ENCODE measurements at places on chromosomes 5 and 9.

DNA sequence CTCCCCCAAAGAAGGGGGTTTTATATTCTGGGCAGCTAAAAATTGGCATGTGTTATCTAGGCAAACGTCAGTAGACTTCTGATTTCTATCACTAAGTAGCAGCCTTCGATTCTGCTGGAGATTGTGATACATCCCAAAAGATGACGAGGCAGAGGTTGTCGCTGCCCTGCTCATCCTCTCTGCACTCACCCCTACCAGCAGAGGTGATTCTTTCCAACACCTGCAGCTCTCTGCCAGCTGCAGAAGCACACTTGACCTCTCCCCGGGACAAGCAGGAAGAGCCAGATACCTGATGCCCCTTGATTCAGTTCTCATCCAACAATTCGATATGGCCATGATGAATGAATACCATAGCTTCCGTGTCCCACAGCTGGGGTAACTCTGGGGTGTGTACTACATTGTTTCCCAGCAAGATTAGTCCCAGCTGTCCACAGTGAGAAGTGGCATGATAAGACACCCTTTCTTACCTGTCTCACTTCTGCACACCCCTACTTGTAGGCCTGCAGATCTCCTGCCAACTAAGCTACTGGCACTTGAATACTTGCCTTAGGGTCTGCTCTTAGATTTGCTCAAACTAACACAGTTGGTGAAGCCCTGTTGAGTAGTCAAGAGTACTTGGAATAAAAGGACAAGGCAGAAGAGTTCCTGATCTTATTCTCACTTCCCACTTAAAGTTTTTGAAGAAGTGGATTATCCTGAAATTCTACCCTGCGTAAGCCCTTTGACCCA lies 37.6 kb upstream of the SMAD5 start:
- H3K4me3 ChIP-seq = no peak overlapping the region
- no peaks in the 10 kb centered on the region for H3K36me3 ChIP-seq
- no peak for DNase-seq
- H3K4me1 ChIP-seq = no peaks in the 10 kb centered on the region
- no peak overlapping the region for H3K27ac ChIP-seq
- peaks cover 48% of the 10 kb centered on the region for H3K27me3 ChIP-seq

DNA sequence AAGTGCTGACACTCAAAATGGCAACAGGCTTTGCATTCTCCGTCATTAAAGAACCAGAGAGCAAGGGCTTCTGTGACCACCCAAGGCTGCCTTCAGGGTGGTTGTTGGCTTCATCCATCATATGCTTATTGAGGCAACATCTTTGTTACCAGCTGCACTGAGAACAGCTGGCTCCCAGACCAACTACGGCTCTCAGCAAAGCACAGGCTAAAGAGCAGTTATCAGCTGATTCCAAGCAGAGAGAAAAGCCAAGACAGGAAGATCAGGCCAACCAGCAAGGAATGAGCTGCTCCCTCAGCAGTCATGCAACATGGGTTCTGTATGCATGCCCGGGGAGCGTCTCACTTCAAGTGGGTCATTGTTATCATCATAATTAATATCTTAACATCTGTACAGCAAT lies 358.9 kb downstream of the ACTL7B start:
- H3K36me3 ChIP-seq = no peaks in the 10 kb centered on the region
- H3K4me1 ChIP-seq = no peaks in the 10 kb centered on the region
- no peak overlapping the region for H3K27ac ChIP-seq
- H3K4me3 ChIP-seq = no peak overlapping the region

- peak overlapping the region; percentile 63 for H3K27ac ChIP-seq
- H3K4me1 ChIP-seq = peaks cover 93% of the 10 kb centered on the region
- no peak for DNase-seq
- no peaks in the 10 kb centered on the region for H3K27me3 ChIP-seq
Measured at GRCh38 chr5:142826741-142827492, 56.7 kb downstream of the ARHGAP26 start.

DNA sequence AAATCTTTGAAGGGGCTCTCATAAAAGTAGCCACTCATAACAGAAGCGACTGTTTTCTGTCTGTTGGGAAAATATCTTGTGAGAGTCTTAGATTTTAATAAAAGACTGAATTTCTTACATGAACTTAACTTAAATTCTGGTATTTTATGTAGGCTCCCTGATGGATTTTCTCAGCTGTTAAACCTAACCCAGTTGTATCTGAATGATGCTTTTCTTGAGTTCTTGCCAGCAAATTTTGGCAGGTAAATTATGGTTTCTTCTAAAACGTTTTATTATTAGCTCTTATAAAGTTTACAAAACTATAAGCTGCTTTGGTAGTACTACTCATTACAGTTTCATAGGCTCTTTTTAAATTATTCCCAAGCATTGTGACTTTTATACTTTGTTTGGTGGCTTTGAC lies 87.0 kb downstream of the ERBIN start:
- H3K36me3 ChIP-seq = peaks cover 23% of the 10 kb centered on the region
- no peak overlapping the region for H3K4me3 ChIP-seq
- no peak overlapping the region for H3K27ac ChIP-seq
- H3K27me3 ChIP-seq = no peaks in the 10 kb centered on the region

DNA sequence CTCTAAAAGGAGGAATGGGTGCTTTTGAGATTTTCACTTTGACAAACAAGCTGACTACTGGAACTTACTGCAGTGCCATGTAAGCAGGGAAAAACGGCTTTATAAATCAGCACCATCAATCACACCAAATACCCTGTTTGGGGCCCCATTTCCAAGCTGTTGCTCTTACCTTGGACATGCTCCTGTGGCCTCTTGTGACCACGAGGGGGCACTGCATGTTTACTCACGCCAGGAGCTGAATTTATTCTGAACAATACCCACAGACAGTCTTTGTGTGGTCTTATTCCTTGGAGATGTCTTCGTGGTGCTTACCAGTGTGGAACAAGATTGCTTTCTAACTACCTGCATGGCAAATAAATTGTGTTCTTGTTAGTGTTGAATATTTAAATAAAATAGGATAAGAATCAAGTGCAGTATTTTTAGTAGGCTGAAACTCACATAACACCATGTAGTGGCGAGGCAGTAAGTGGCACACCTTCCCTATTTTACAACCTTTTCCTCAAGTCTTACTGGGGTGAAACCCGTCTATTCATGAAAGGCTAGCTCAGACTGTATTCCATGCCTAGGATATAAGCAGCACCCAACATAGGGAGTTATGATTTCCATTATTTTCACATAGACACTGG lies 155.5 kb upstream of the NMUR2 start:
- H3K4me1 ChIP-seq = no peaks in the 10 kb centered on the region
- H3K27me3 ChIP-seq = no peaks in the 10 kb centered on the region
- H3K36me3 ChIP-seq = no peaks in the 10 kb centered on the region
- H3K4me3 ChIP-seq = no peak overlapping the region
- peak; percentile 17 for DNase-seq

DNA sequence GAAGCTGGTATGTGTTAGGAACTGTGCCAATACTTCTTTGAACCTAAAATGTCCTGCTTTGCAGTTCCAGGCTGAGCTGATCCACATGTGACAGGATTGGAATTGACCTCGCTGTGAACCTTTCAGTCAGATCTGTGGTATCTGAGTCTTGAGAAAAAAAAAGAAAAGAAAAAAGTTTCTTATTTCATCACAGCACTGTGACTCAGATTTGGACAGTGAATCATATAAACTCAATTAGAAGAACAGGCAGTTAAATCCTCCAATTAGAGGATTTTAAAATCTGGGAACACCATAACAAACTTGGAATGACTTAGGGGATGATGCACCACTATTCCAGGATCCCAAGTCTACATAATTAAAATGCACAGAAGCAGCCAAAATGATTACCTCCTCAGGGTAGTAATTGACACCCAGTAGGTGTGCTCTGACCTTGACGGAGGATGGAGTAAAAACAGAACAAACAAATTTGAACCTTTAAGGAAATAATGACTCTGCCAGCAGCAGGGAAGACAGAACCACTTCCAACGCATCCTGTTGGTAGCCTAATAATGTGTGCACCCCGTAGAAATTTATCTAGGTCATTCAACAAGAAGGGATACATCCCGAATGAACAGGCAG lies 57.8 kb upstream of the RAI14 start:
- H3K4me1 ChIP-seq = no peaks in the 10 kb centered on the region
- no peaks in the 10 kb centered on the region for H3K36me3 ChIP-seq
- no peak overlapping the region for H3K27ac ChIP-seq
- H3K4me3 ChIP-seq = no peak overlapping the region

- DNase-seq = no peak
- no peaks in the 10 kb centered on the region for H3K36me3 ChIP-seq
- H3K27me3 ChIP-seq = no peaks in the 10 kb centered on the region
- H3K4me3 ChIP-seq = no peak overlapping the region
- no peaks in the 10 kb centered on the region for H3K4me1 ChIP-seq
- H3K27ac ChIP-seq = no peak overlapping the region
Measured at GRCh38 chr5:125134216-125135081, 388.0 kb upstream of the ZNF608 start.

- H3K4me3 ChIP-seq = no peak overlapping the region
- H3K27ac ChIP-seq = no peak overlapping the region
Measured at GRCh38 chr5:121979691-121980090, 17.9 kb downstream of the SRFBP1 start.

GRCh38 chr5:97745817-97746216 lies 562.8 kb upstream of the RIOK2 start:
- H3K27me3 ChIP-seq = no peaks in the 10 kb centered on the region
- no peaks in the 10 kb centered on the region for H3K36me3 ChIP-seq
- DNase-seq = no peak
- H3K27ac ChIP-seq = no peak overlapping the region
- H3K4me3 ChIP-seq = no peak overlapping the region

DNA sequence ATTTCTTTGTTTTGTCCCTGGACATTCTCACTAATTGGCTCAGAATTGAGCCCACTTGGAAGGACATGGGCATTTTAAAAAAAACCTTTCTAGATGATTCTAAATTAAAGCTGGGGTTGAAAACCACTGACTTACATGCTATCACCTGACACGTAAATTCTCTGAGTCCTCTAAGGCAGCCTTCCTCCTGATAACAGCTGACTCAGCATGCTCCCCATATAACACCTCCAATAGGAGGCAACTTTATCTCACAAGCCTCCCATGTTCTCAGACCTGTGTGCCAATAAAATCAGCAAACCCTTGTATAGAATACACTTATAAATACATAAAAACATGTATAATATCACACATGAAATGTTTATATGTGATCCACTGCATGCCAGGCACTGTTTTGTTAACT lies 49.2 kb upstream of the AGXT2 start:
- no peaks in the 10 kb centered on the region for H3K4me1 ChIP-seq
- peaks cover 38% of the 10 kb centered on the region for H3K27me3 ChIP-seq
- H3K4me3 ChIP-seq = no peak overlapping the region
- H3K36me3 ChIP-seq = no peaks in the 10 kb centered on the region
- no peak overlapping the region for H3K27ac ChIP-seq
- no peak for DNase-seq

DNA sequence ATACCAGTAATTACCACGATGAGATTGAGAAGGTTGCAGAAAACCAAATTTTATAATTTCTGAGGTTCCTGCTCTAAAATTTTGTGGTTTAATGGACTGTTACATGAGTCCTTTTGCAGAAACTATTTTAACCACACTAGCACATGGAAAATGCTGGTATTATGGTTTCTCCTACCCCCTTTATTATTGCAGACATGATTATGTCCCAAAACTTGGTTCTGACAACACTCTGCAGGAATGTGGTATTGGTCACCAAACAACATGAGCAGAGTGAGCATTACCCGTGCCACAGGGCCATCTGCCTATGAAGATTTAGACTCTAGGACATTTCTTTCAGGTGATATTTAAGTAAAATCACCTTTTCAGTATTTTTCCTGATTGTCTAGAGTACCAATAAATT lies 2.8 kb upstream of the ECM2 start:
- no peak for DNase-seq
- H3K4me1 ChIP-seq = no peaks in the 10 kb centered on the region
- peaks cover 3% of the 10 kb centered on the region for H3K36me3 ChIP-seq
- H3K27me3 ChIP-seq = no peaks in the 10 kb centered on the region
- H3K4me3 ChIP-seq = no peak overlapping the region
- no peak overlapping the region for H3K27ac ChIP-seq

- H3K4me1 ChIP-seq = peaks cover 32% of the 10 kb centered on the region
- peaks cover 15% of the 10 kb centered on the region for H3K36me3 ChIP-seq
- H3K27ac ChIP-seq = peak overlapping the region; percentile 53
- DNase-seq = no peak
- no peak overlapping the region for H3K4me3 ChIP-seq
Measured at GRCh38 chr9:126448865-126449577, 122.4 kb downstream of the MVB12B start.

GRCh38 chr9:13480693-13481092 lies 201.2 kb upstream of the MPDZ start:
- no peak overlapping the region for H3K4me3 ChIP-seq
- no peaks in the 10 kb centered on the region for H3K36me3 ChIP-seq
- no peak for DNase-seq
- H3K27ac ChIP-seq = no peak overlapping the region

Data from effector memory CD8-positive, alpha-beta T cell (primary cell).